ENCODE measurements at places on chromosomes 7 and 10.

GRCh38 chr10:78310481-78311080 is 276.9 kb downstream of the RPS24 start:
- no peak for DNase-seq

DNA sequence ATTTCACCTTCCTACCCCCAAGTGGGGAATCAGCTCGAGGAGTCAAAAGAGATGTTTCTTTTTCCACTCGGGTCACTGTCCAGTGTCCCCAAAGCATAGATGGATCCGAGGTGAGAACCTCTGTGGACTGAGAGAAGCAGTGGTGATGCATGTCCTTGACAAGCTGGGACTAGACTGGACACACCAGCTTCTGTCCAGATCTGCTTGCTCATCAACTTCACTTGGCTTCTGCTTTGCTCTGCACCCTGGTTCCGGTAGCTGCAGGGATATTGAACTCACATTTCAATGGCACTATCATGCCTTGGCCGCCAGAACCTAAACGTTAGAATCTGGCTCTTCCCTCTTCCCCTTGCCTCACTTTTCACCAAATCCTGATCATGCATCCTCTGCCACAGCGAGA is 50.3 kb upstream of the CXCL12 start:
- DNase-seq: no peak

DNA sequence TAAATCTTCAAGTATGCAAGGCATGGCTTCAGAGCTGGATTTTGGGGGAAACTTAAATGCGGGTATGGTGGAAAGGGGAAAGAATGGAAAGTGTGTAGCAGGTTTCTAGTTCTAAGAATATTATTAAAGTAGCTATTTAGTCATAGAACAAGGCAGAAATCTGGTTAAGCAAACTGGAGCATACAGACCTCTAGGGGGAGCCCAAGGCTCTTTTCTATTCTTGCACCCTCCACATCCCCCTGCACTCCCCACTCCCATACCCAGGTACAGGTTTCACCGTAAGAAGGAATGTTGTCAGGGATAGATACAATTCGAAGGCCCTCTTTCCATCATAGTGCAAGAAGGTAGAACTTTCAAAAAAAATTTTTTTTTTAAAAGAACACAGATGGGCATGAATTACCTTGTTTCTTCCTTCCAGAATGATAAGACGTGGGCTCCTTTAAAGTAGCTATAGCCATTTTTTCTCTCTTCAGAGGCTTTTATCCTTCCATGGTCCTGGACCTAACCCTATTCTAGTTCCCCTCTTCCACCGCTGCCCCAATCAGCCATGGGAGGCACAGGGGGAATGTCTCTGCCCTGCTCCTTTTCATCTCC is 41.5 kb upstream of the SMIM30 start:
- no peak for DNase-seq

DNA sequence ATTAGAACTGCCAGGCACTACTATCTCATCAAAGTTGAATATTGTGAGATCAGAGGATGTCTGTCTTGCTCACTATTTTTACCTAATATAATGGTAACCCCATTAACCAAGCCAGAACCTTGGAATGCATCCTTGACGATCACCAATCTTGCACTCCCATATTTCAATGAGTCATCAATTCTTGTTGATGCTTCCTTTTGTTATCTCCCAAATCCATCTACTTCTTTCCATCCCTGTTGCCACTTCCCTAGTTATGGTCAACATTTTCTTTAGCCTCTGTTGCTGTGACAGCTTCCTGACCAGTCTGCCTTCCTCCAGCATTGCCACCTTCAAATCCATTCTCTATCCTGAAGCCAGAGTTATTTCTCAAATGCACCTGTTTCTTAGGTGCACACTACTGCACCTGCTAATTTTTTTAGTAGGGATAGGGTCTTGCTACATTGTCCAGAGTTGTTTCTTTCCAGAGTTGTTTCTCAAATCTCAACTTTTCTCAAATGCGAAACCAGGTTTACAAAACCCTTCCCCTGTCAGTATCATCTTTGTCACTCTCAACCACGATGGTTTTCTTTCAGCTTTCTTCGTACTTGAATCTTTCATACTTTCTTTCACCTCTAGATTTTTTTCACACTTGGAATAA is 15.7 kb downstream of the ITGA8 start:
- no peak for DNase-seq
